ENCODE measurements at places on chromosomes 1 and 21.

- DNase-seq = no peak
Observed at GRCh38 chr1:2631136-2632050, 1.4 kb downstream of the MMEL1 start.

- DNase-seq = no peak
Observed at GRCh38 chr21:14585122-14585521, 39.0 kb upstream of the SAMSN1 start.

GRCh38 chr1:29460694-29461093, 224.4 kb downstream of the PTPRU start:
- DNase-seq = no peak

DNA sequence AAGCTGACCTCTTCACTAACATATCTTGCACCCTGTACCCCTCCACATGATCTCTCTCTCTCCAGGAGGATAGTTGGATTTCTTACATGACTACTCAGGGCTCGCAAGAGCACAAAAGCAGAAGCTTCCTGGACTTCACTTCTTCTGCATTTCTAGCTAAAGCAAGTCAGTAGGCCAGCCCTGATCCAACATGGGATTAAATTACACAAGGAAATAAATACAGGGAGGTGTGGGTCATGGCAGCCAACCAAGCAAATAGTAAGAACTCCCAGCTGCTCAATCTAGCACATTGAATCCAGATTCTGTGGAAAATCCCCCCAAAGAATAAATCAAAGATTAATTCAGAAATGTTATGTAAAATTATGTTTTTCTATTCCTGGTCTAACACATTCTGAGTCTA, 33.3 kb downstream of the KLHDC7A start:
- no peak for DNase-seq

GRCh38 chr1:150765296-150765976, at the start of gene CTSS:
Gene CTSS (minus strand): TSS chr1:150765778. CDS start chr1:150764763, 1,015 bp downstream.
- DNase-seq = no peak

DNA sequence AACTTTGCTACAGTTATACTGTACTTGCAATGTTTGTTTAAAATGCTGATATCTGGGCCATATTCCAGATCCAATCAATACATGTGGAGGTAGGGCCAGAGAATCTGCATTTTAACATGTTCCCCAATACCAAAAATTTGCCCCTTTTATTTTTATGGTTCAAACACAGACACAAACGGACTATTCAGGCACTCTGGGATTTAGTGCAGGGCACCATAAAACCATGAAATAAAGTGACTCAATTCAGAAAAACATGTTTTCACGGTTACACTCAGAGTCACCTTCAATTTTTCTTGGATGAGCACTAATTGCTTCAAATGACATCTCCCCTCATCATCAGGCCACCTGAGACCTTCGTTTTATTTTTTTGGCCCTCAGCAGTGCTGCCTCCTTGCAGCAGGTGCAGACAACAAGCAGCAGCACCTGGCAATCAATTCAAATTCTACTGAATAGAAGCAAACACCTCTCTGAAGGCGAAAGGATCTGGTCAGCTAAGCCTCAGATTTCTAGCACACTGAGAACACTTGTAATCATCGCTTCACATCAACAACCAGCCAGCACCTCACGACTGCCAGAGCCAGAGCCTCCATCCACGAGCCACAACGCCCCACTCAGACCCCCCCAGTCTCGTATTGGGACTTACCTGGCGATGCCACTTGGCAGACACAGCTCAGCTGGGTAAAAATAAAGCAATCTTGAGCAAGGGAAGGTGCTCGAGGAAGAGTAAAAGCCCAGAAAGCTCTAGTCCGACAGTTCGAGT, 1.1 kb downstream of the ERO1B start:
- peak; percentile 52 for DNase-seq

DNA sequence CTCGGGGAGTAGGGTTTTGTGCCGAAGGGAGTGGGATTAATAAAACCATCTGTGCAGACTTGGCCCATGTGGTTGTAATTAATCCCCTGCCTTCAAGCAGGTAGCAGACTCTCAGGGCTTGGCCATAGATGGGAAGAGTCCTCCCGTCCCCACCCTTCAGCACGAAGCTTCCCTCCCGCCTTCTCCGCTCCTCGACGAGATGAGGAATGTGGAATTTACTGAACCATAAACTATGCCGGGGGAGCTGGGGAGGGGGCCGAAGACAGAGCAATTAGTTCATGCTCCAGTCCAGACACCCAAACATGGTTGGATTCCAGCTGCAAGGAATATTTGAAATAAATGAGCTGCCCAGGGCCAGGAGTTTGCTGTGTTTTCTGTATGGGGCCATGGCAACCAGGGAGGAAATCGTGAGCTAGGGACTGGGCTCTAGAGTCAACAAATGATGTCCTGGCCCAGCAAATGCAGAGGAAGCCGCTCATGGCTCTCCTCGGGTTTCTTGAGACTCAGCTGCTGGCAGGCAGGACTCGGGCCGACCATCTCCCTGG, 78.8 kb downstream of the SPSB1 start:
- DNase-seq = no peak

DNA sequence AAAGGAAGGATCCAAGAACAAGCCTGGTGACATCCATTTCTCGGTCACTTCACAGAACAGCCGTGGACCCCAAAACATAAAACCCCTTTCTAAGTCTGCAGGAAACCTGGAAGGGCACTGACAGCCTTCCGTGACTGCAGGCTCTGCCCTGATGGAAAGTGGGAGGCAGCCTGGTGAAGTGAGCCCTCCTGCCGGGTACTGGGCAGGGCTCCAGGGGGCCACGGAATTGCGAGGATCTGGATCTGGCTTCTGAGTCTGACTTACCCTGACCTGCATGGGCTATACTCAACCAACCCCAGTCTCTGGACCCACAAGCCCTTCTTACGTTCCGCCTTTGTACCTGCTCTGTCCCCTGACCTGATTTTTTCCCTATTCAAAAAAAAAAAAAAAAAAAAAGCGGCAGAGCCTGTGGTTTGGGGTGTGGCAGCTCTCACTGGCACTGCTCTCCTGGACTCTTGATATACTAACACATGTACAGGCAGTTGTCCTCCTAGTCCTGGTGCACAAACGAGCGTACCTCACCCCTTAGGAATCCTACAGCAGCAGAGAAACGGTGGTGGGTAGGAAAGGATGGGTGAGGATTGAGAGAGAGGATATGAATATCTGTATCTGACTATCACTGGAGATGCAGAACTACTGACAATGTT, 82.9 kb downstream of the BEND5 start:
- peak; percentile 62 for DNase-seq

GRCh38 chr1:68216089-68216772, 16.1 kb downstream of the WLS start:
- DNase-seq = no peak

DNA sequence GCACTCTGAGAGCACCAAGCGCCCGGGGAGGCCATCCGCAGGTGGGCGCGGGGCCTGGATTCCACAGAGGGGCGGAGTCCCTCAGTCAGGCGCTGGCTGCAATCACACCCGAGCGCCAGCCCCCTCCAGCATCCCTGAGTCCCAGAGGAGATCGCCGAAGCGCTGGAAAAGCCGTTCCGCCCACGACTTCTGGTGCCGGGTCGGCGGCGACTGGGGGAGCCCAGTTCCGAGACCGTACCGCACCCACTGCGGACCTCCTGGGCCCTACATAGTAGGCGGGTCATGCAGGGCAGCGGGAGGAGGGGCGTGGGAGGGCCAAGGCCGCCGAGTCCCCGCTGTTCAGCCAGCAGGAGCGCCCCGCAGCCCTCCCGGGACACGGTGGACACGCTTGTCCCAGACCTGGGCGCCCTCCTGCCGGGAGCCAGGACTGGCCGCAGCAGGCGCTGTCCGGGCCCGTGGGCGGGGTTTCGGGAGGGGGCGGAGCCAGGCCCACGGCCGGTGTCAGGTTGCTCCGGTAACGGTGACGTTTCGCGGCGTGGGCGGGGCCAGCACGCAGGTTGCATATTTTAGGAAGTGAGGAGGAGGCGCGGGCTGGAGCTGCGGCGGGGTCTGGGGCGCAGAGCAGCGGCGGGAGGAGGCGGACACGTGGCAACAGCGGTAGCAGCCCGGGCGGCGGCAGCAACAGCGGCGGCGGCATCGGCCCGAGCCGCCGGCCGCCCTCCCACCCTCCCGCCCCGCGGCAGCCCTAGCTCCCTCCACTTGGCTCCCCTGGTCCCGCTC, at the start of gene ATP1A1:
TSS of gene ATP1A1 (plus strand) at position 594 of the 780 bp plus-strand sequence. CDS start 268 bp downstream, outside the sequence.
- peak; percentile 84 for DNase-seq

- DNase-seq = no peak
Observed at GRCh38 chr1:1752636-1753606, 25.3 kb downstream of the NADK start.

DNA sequence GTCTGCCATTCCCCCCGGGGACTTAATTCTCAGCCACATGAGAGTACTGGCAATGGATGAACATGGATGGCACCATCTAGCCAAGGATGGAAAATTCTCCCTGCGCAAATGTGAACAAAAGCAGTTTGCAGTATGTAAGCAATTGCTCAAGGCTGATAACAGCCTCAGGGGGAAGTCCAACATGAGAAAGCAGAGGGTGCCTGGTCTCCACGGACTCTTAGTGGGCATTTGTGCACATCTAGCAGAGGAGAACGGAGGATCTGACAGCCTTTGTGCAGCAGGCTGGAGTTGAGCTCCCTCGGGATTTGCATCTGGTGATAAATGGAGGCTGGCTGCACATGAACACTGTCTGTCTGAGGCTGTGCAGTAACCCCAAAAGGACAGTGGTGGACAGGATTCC, 13.9 kb upstream of the OLIG1 start:
- DNase-seq = no peak

- DNase-seq = no peak
Observed at GRCh38 chr21:45289134-45289533, 1.4 kb upstream of the POFUT2 start.

GRCh38 chr1:214086945-214087344, 99.2 kb downstream of the PROX1 start:
- DNase-seq = no peak

GRCh38 chr1:3053366-3053980, 15.5 kb upstream of the PRDM16 start:
- no peak for DNase-seq

DNA sequence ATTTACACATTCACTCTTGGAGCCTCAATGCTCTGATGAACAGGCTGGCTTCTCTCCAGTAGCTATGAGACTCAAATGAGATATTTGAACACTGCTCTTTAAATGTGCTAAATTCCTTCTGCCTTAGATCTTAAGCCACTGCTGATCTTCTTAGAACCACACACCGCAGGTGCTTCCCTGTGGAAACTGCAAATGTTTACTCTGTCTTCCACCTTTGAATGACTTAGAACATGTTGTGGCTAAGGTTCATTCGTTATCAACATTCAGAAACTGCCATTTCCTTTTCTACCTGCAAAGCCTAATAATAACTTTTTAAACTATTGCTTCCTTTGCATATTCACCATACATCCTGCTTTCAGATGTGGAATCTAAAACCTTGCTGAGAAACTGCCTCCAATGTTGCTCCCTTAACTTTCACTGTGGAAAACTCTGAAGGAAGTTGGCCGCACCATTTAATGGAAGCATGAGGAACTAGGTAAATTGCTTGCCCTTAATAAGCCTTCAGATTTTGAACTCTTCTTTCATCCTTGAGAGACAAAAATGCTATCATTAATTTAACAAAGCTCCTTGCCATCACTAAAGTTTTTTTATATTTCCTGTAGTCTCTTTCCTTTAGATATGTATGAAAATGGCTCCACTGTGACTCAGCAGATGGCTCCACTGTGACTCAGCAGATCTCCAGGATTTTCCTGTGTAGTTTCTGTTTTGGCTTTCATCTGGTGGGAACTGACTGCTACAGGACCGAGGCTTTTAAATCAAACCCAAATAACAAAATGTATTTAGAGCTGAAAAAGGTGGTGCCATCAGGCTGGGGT, 143.8 kb downstream of the TNFSF18 start:
- DNase-seq = no peak

Data from NCI-H2081 (cell line).